Stimulated activated CD4-positive, alpha-beta T cell treated with anti-CD3 and anti-CD28 coated beads, Interleukin-15, amount 100 ng/mL, for 1 hour (primary cell): ENCODE measurements at places on chromosomes 1 and 21.

DNA sequence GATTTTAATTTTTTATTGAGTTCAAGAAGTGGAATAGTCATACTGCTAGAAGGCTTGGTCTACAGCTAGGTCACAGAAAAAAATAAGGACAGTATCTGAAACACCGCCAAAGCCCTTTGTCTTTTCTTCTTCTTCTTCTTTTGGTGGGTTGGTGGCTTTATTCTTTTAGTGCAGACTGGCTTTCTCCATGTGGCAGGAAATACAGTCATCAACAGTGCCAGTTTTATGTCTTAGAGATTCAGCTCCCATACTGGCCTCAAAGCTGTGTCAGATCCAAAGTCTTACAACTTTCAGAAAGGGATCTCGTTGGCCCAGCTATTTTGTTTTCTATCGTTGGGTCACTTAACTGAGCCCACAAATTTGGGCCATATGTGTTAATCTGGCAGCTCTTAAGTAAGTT lies 58.2 kb downstream of the FNBP1L start:
- DNase-seq: no peak

DNA sequence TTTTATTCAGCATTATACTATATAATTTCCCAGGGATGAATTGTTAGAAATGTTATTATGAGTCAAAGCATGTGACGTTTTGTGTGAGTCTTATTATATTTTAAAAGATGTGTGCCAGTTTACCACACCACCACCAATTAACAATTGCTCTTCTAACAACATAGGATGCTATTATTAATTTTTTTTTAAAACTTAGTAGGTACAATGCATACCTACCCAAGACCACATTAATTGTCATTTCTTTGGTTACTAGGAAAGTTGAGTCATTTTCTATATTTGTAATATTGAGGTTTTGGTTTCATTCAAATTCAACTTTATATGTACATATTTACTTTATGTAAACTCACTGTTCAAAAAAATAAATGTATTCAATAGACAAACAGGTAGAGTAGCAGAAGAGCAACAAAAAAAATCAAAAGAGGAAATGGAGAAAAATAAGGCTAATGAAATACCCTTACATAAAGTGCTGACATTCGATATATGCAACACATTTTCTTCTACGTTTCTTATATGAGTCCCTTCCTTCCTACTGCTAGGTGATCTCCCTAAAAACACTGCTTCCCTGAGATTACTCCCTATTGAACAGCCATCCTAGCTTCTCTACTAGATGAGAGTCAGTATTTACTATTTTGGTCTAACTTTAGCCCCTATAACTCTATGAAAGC lies 9.6 kb downstream of the GCLM start:
- DNase-seq: no peak

- no peak for DNase-seq
These were observed 8.8 kb upstream of the ID3 start for GRCh38 chr1:23567996-23568607.

GRCh38 chr21:44854664-44855446 lies 18.6 kb downstream of the PTTG1IP start:
- no peak for DNase-seq

GRCh38 chr21:25494804-25495203 lies 112.5 kb downstream of the MRPL39 start:
- no peak for DNase-seq

DNA sequence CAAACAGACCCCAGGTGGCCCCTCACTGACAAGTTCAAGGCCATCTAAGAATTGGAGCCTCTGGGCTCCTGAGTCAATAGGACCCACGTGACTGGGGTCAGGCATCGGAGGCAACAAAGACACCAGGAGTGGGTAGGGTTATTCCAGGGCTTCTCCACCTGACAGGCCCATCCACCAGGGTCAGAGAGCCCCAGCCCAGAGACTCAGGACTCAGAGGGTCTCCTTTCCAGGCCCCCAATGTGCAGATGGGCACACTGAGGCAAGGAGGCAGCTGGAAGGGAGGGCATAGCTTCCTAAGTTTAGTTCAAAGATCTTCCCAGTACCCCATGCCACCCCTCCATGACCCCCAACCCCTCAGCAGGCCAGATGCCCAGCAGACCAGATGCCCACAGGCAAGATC lies 388.6 kb downstream of the MATN1 start:
- no peak for DNase-seq

GRCh38 chr21:29394051-29394450 lies 95.3 kb downstream of the BACH1 start:
- no peak for DNase-seq

GRCh38 chr1:199396456-199396855 lies 631.1 kb upstream of the NR5A2 start:
- no peak for DNase-seq

GRCh38 chr1:54553602-54554313 lies 5.7 kb downstream of the ACOT11 start:
- DNase-seq: no peak

DNA sequence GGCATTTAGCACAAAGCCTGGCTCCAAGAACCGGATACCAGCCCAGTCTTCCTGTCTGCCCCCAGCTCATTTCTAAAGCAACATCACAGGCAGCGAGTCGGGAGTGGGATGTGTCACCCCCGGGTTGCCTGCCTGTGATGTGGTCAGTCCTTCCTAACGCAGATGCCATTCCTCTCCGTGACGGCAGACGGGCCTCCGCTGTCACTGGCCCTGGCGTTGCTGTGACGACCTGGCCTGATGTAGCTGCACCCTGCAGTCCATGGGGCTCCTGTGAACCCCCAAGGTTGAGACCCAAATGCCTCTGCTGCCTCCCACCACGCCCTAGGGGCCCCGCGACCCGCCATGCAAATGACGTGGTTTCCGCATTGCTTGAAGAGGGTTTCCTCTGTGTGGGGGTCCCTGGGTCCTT lies 12.3 kb downstream of the TNFRSF1B start:
- DNase-seq: peak; percentile 52

- peak; percentile 26 for DNase-seq
These were observed 867 bp downstream of the PTGFRN start for GRCh38 chr1:116910379-116911187.

GRCh38 chr1:167705250-167705649 lies 16.5 kb upstream of the MPZL1 start:
- no peak for DNase-seq

- DNase-seq: no peak
These were observed 54.7 kb upstream of the MPC2 start for GRCh38 chr1:167991546-167991945.

DNA sequence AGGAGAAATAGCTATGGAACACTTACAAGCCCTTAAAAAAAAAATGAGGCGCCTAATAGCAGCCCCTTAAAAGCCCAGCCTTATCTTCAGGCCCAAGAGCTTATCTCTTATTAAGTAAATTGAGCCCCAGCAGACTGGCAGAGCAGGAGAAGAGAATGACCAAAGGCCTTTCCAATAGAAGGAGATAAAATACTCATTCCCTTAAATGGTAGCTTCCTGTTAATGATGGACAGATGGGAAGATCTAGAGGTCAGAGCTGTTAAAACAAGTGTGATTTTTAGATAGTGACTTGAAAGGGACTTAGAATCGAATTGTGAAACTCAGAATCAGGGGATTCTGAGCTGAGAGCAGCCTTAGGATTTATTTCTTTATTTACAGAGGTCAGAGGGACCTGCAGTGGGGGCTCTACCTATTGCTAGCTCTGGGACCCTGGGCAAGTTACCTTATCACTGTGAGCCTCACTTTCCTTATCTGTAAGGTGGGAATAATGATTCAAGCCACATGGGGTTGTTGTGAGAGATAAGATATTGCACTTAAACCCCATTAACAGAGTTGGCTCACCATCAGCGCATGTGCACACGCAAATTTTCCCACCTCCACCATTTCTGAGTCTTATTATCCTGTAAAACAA lies 101.3 kb upstream of the C8B start:
- DNase-seq: no peak

GRCh38 chr1:110235834-110236682 lies 25.9 kb downstream of the KCNC4 start:
- no peak for DNase-seq

DNA sequence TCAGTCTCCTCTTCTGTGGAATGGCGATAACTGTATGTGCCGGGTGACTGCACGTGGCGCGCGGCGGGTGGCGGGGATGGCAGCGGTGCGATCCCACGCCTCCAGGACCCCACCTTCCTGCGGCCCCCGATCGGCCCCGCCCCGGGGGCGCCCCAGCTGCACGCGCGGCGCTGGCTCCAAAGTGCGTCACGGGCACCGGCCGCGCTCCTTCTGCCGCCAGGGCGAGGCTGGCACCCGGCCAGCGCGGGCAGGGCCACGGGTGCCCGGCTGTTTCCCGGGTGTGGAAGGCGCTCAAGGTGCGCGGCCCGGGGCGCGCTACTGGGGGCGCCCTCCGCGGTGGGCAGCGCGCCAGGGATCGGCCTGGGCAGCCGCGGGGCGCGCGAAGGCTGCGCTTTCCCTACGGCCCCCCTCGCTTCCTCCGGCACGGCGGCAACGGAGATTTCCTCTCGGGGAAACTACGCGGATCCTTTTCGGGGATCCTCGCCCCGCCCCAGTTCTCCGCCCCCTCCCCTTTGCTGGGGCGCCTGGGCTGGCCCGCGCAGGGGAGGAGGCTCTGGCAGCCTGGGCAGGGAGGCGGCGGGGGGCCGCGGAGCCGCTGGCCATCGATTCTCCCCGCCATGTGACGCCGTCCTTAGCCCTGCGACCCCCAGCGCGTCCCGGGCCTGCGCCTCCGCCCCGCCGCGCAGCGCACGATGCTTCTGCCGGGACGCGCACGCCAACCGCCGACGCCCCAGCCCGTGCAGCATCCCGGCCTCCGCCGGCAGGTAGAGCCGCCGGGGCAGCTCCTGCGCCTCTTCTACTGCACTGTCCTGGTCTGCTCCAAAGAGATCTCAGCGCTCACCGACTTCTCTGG lies at the start of gene EVA1C:
Gene EVA1C, plus strand, starts transcription at position 545 of the 853 bp plus-strand sequence. Its CDS starts 148 bp downstream, at position 693.
- DNase-seq: peak; percentile 63
